ENCODE measurements at places on chromosomes 2 and 18. TPM values are rescaled to one million over a fixed set of nuclear protein-coding genes. Genes with fewer than 3 reads are reported as not detected.
A peak's percentile ranks its signal among the peaks of the same experiment; 100 is the strongest.

DNA sequence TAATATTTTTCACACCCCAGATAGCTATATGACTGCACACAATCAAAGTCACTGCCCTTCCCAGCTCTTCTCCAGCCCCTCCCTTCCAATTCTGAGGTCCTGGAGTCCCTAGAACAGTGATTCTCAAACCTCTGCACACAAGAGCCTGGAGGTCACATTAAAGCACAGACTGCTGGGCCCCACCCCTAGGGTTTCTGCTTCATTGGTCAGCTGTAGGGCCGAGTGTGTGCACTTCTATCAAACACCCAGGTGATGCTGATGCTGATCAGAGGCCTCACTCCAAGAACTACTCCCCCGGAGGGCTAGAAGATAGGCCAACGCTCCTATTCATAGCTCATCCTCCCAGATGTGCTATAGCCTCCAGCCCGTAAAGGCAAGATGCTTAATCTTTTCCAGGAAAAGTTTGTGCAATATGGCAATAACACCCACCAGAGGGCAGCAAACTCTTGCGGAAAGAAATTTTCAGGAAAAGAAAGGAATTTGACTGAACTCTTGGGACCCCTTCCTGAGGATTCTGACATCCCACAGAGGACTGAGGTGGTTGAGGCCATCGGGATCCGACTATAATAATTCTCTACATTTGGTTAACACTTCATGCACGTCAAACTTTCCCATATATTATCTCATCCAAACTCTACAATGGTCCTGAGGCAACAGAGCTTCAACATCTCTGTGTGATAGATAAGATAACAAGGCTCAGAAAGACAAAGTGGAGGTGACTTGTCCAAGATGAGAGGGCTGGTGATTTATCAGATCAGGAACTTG lies 194.2 kb upstream of the PKDCC start:
- DNase-seq = peak; percentile 34

DNA sequence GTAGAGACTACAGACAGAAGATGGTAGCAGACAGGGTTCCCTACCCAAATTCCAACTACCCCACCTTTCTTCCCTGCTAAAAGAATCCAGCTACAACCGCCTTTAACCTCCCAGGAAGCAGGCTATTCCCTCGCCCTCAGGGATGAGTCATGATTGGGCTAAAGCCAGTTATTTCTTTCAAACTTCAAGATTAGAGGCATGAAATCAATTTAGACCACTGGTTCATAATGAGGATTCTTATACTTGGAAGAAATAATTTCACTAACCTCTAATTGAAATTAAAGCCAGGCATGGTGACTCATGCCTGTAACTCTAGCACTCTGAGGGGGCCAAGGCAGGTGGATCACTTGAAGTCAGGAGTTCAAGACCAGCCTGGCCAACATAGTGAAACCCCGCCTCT lies 20.0 kb downstream of the TRIP12 start:
- DNase-seq = peak; percentile 81

- DNase-seq = peak; percentile 8
These were observed 392.8 kb upstream of the MEIS1 start for GRCh38 chr2:66041902-66042657.

GRCh38 chr2:58635801-58636375 lies 394.8 kb upstream of the FANCL start:
- DNase-seq = no peak

Gene PLCD4
- total RNA-seq = 0.89 TPM

Gene TEX44
- total RNA-seq = not detected

Gene CABYR
- total RNA-seq = 7.8 TPM

Gene MRPL19
- total RNA-seq = 56.1 TPM

Gene CTNNA2
- total RNA-seq = 4.3 TPM

DNA sequence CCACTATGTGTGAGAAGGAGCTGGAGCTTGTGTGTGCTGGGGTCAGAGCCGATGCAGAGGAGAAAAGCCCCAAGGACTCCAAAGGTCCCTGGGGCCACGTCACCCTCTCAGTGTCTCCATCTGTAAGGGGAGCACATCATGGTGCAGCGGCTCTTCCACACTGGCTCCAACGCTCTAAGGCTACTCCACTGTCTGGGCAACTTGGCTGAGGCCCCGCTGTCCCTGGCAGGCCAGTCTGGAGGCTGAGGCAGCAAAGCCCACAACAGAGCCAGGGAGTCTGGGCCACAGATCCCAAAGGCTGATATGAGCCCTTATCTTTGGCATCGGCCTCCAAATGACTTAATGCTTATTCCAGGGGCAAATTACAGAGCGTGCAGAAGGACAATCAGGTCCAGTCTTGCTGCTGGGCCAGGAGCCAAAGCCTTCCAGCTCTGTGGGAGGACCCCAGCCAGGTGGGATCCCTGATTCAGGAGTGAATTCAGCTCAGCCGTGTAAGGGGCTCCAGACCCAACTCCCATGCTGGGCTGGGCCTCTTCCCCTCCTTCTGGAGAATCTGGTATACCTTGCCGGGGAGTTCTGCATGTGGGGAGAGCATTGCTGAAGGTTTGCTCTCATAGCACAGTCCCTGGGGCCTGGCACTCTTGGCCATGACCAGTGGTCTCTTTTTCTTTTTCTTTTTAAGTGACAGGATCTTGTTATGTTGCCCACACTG lies 1.8 kb upstream of the DUSP2 start:
- peak; percentile 70 for DNase-seq

- DNase-seq = peak; percentile 28
These were observed 71.2 kb downstream of the CUL3 start for GRCh38 chr2:224513991-224514390.

GRCh38 chr18:72762515-72763122 lies 105.2 kb downstream of the NETO1 start:
- DNase-seq = peak; percentile 35

DNA sequence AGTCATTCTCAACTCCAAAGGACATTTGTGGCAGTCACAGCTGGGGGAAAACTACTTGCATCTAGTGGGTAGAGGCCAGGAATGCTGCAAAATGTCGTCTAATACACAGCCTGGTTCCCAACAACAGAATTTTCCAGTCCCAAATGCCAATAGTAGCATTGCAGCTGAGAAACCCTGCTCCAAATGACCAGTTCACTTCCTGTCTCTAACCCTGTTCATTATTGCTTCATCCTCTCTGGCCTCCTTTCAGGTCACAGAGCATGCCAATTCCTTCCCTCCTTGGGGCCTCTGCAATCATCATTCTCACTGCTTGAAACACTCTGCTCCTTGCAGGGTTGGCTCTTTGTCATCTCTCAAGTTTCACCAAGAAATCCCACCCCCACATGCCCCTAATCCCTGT lies 139.1 kb downstream of the IRS1 start:
- peak; percentile 81 for DNase-seq

- no peak for DNase-seq
These were observed 36.5 kb upstream of the TNFRSF11A start for GRCh38 chr18:62288665-62289008.

GRCh38 chr2:161316701-161317100 lies 8.5 kb downstream of the PSMD14 start:
- no peak for DNase-seq

Gene GALR1
- total RNA-seq = not detected

GRCh38 chr2:144515099-144515695 lies 4.7 kb downstream of the ZEB2 start:
- no peak for DNase-seq

Gene SLC14A1
- total RNA-seq = not detected
